Right kidney (tissue), 9 donors: ENCODE measurements at places on chromosomes 2 and 18.

DNA sequence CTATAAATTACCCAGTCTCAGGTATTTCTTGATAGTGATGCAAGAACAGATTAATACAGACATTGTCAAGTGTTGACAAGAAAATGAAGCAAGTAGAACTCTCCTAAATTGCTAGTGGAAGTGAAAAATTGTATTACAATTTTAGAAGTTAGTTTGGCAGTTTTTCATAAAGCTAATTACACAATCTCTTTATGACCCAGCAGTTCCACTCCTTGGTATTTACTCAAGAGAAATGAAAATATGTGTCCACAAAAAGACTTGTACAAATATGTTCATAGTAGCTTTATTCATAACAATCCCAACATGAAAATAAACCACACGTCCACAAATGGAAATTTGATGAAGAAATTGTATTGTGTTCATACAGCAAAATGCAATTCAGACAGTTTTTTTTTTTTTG lies 49.4 kb downstream of the PDE1A start:
- DNase-seq: no peak

- no peak for DNase-seq
These were observed 12.6 kb upstream of the MLPH start for GRCh38 chr2:237474442-237474911.

- DNase-seq: no peak
These were observed 20.1 kb upstream of the ID2 start for GRCh38 chr2:8661736-8662135.

DNA sequence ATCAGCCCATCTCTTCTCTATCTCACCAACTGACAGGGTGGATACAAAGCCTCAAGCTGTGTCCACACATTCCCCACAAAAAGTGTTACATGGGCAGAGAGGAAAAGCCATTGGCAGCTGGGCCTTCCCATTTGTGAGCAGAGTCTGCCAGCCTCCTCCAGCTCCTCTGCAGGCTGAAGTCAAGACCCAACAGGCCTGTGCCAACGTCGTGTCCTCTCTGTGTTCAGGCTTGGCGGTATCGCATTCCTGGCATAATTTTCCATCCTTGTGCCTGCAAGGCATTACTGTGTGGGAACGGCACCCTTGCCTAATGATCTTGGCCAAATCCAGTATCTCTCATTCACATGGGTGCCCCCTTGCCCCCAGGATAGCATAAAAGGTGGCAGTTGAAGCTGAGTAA lies 41.5 kb upstream of the APCDD1 start:
- no peak for DNase-seq

- no peak for DNase-seq
These were observed 27.5 kb upstream of the FAM237A start for GRCh38 chr2:206614811-206615210.

DNA sequence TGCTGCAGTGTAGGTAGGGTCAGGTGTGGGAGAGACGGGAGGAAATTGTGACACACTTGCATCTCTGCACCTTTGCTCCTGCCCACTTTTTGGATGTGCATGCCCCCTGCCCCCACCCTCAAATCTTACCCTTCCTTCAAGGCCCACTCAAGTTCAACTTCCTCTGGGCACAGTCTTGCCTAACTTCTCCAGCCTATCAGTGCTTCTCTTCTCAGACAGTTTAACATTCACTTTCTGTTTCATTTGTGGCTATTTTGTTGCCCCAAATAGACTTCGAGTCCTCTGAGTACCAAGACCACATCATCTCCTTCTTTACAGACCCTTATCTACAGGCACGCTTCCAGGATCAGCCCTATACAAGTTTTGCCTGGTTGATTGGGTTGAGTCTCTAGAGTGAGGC lies 2.7 kb downstream of the ST8SIA5 start:
- DNase-seq: no peak

- no peak for DNase-seq
These were observed 258.6 kb upstream of the CRIM1 start for GRCh38 chr2:36097022-36097421.

DNA sequence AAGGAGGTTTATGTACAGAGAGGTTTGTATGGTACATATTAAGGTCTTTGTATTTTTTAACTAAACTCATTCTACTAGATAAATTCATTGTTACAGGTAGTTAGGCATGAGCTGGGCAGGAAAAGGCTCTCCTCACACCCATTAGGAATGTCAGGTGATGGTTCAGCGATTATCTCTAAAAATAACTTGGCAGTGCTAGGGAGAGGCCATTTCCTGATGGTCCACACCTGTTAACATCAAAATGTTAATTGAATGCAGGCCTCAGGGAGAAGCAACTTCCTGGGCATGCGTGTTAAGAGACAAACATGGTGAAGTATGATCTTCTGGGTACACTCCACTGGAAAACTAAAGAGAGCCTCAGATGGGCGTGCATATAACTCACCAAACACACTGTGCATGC lies 73.6 kb downstream of the ARL6IP6 start:
- no peak for DNase-seq

- DNase-seq: no peak
These were observed 15.3 kb upstream of the RIT2 start for GRCh38 chr18:43130716-43131260.

DNA sequence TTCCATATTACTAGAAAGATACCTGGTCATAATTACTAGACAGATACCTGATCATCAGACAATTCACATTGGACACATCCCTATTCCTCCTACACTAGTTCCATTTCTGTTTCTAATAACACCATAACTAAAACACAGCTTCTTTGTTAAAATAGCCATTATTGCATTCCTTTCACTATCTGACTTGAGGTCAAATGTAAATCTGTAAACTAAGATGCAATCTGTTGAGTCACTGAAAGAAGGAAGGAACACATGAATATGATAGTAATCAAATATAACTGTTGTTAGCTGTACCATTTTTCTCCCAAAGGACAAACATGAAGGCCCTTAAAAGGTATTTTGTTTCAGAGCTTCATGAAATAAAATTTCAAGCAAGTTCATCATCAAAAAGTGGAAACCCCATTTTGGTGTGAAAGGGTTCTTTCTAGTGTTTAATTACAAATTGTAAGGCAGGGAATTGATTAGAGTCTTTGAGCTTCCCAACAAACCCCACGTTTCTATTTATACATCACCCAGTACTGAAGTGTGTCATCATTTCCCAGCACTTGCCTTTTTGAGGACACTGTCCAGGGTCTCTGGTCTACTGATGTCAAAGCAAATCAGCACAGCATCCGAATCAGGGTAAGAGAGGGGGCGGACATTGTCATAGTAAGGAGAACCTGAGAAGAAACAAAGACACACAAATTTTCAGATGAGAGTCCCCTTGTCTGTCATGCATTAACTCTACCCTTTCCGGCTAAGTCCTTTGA lies 13.0 kb downstream of the RND3 start:
- no peak for DNase-seq

GRCh38 chr2:123578016-123578415 lies 447.1 kb upstream of the CNTNAP5 start:
- no peak for DNase-seq

DNA sequence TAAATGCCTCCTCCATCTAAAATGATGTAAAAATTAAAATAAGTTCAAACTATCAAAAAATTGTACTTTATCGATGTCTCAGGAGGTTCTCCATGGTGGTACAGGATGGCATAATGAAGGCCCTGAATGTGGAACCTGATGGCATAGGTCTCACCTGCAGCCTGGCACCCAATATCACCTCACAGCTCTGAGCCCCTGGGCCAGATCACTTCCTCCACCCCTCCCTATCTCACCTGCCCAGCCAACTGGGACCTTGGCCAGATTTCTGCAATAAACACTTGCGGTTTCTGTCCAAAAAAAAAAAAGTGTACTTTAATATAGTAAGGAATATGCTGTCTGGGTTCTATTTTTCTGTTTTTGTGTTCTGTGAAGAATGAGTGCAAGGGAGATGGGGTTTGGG lies 6.7 kb upstream of the RBM45 start:
- no peak for DNase-seq

DNA sequence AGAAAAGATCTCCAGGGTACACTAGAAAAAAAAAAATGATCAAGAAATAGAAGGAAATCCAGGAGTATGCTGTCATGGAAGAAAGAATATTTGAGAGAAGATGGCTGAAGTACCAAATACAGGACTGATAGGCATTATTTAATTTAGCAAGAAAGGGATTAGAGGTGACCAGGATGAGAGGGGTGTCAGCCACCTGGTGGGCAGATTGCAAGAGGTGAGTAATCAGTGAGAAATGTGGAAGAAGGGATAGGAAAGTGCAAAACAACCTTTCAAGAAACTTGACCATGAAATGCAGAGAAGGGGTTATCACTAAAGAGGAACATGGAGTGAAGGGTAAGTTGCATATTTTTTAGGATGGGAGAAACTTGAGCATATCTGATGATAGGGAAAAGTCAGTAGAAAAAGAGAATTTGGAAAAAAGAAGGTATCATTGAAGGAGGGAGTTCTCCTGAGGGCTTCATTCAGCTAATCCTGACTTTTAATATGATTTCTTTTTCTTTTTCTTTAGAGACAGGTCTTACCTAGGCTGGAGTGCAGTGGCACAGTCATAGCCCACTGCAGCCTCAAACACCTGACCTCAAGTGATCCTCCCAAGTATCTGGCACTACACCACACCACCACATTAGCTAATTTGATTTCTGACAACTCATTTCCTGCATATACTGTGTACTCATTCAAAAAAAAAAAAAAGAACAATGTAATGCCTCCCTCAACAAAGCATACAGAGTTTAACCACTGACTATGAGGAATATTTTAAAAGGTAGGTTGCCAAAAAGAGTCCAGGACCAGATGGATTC lies 101.3 kb downstream of the LRP2 start:
- no peak for DNase-seq

DNA sequence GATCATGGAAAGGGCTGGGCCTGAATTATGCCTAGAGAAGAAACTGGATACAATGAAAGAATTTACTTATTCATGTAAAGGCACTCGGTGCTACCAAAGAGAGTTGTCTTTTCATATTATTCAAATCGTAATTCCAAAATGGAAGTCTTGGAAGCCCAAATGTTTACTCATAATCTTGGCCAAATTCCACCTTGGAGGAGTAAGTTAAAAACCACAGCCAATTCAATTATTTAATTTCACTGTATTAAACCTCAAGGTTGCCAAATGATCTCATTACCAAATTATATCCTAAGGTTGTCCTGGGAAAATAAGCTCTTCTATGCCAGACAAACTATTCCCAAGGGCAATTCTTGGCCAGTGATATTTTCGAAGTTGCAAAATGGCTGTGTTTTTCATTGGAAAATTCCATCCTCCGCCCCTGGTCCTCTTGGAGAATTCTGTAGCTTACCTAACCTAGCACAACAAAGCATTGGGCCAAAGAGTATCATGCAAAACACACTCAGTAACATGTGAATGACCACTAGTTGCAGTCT lies 11.1 kb upstream of the VPS4B start:
- DNase-seq: no peak

- DNase-seq: no peak
These were observed 38.3 kb downstream of the CRACDL start for GRCh38 chr2:98897746-98898145.

DNA sequence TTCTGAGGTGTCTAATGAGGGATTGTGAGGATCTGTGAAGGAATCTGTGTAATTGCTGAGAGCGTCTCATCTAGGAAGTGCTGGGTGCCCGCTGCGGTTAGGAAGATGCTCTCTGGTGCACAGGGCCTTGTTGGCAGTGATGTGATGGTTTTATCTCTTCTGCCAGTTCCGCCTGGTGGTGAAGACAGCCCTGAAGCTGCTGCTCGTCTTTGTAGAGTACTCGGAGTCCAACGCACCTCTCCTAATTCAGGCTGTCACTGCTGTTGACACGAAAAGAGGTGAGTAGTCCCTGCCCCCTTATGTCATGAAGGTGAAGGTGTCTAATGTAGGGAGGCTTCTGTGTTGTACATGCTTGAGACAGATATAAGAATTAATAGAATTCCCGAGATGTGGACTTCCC lies 234.2 kb downstream of the TPGS2 start:
- no peak for DNase-seq

DNA sequence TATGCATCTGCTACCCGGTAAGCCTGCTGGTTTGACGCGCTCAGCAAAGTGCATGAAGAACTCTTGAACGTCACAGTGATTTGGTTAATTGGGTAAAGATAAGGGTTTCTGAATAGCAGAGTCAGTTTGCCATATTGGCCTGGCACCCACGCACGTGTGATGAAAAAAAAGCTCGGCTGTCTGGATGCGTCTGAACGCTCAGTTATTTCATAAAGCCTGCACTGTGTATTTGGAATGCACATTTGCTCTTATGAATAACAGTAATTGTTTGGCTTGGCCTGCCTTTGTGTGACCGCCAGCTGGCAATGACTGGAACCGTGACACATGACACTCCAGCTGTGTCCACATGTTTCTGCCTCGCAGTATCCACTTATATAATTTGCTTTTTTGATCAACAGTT lies 129.2 kb upstream of the MEIS1 start:
- DNase-seq: peak; percentile 54

GRCh38 chr18:6850396-6850795 lies 120.9 kb downstream of the ARHGAP28 start:
- DNase-seq: no peak

GRCh38 chr2:55437515-55438390 lies 18.1 kb upstream of the CCDC88A start:
- DNase-seq: no peak

DNA sequence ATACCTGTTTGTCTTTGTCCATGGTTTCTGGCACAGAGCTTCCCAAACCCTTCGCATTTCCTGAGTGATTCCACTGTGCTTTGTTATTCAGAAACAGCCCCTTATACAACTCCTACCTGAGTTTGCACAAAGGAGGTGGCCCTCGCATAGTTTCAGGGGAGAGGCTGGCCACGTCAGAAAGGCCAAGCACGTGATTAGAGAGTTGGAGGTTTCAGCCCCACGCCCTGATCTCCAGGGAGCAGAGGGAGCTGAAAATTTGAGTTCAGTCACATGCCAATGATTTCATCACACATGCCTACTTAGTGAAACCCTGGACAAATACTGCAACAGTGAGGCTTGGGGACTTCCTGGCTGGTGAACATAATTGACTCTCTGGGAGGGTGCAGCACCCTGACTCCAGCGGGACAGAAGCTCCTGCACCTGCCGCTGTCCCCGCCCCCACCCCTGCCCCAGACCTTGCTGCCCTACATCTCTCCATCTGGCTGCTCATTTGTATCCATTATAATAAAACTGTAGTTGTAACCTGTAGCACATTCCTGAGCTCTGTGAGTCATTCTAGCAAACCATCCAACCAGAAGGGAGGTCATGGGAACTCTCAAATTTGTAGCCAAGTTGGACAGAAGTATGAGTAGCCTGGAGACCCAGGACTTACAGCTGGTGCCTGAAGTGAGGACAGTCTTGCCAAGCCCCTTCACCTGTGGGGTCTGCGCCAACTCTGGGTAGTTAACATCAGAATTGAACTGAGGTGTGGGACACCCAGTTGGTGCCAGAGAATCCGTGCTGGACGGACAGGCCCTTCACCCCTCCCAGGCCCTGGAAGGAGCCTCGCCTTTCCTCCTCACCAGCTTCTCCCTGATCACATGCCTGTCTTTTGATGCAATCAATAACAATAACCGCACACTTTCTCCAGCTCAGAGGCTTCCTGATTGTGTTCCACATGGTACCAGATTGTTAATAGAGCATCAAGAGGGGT lies 224.3 kb downstream of the ANAPC1 start:
- peak; percentile 61 for DNase-seq

GRCh38 chr18:75828379-75828778 lies 400.9 kb upstream of the SMIM21 start:
- DNase-seq: no peak
